GM18507 (cell line): ENCODE measurements at places on chromosomes 11 and 22.

- DNase-seq = no peak
These were observed 1408.4 kb upstream of the TENM4 start for GRCh38 chr11:80849253-80849652.

- no peak for DNase-seq
These were observed at the start of gene RASD2 for GRCh38 chr22:35540595-35541253. Gene RASD2 (plus strand): TSS chr22:35540831. CDS start chr22:35546810, 5,979 bp downstream.

DNA sequence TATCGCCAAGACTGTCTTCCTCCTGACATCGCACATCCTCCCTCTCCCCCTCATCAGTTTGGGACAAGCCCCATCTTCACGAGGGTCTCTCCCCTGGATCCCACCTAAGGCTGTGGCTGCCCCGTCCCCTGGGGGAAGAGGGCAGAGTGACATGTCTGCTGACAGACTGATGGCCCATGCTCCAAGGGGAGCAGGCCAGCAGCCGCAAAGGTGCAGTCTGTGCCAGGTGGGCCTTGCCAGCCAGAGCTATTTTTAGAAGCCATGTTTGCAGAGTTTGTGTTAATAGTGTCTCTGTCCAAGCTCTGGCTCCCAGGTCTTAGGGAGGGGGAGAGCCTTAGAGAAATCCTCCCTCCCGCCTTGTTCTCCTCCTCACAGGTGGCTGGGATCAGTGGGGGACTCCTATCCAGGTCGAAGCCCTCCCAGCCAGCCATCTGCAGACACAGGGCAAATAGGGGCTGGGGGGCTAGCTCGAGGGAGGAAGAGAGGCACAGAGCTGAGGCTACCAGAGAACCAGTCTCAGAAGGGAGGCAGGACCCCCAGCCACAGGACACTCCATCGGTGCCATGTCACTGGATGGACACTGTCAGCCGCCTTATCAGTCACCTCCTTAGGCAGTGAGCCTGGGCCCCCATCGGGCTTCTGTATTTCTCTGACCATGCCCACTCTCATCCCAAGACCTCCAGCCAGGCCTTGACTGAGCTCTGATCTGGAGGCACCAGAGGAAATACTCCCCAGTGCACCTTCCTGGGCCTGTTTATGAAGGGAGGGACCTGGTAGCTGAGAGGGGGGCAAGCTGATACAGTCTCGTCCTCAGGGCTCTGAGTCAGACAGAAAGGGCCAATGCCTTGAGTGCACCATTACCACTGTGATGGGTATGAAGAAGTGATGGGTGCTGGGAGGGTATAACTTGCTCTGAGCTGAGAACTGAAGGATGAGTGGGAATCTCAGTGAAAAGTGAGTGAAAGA lies 49.3 kb downstream of the CHRDL2 start:
- no peak for DNase-seq

DNA sequence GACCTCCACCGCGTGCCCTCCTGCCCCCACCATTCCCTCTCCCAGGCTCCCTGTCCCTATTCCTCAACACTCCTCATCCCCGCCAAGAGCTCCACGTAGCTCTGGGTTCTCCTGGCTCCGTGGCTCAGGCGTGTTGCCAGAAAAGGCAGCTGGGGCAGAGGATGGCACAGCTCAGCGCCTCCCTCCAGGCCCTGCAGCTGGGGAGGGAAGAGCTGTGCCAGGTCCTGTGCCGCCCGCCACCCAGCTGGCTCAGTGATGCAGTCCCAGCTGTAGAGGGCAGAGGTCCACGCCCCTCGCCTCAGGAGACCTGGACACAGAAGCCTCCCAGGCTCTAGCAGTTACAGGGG lies 4.2 kb downstream of the ARHGAP1 start:
- DNase-seq = no peak

DNA sequence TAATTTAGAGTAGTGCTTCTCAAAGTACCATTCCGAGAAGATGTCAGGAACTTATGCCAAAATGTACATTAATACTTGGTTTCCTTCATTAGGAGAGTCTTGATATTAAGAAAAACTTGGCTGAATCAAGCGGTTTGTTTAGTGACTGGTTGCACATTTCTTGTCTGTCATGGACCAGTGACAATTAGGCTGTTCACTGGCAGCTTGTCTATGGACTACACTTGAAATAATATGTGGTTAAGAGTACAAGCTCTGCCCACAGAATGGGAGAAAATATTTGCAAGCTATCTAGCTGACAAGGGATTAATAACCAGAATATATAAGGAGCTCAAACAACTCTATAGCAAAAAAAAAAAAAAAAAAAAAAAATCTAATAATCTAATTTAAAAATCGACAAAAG lies 24.6 kb downstream of the COA4 start:
- DNase-seq = no peak

GRCh38 chr22:41481131-41481830 lies 12.4 kb downstream of the ACO2 start:
- no peak for DNase-seq

- no peak for DNase-seq
These were observed 22.8 kb downstream of the PICALM start for GRCh38 chr11:86046116-86046515.

DNA sequence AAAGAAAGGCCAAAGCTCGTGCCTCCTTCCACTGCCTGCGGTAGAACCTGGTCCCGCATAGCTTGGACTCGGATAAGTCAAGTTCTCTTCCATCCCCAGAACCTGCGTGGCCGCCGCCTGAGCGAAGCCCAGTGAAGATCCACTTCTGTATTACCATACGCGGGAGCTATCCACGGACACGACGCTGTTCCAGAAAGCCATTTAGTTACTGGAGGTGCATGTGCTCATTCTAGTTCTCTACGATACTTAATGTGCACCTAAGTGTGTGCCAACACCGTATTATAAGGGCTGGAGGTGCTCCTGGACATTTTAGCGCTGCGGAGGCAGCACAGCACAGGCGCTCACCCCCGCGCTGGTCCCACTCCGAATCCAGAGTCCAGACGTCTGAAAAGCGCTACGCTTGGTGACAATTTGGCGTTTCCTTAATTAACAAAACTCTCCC lies 1.4 kb downstream of the WT1 start:
- no peak for DNase-seq

DNA sequence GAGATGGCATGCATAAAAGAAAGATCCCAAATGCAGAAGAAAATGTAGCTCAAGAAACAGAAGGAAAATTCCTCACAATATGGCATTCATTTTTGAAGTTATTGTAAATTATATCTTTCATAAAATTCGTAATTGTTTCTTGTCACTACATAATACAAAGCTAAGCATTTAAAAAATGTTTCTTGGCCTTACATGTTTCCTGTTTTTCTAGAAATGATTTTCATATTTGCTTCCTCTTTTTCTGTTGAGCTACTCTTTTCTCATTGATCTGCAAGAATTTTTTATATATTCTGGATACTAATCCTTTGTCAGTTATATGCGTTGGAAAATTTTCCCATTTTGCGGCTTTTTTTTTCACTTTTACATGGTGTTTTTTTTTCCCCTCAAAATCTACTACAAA lies 48.0 kb downstream of the ENTHD1 start:
- no peak for DNase-seq

GRCh38 chr22:43236411-43237166 lies 49.7 kb upstream of the TTLL12 start:
- DNase-seq = no peak

DNA sequence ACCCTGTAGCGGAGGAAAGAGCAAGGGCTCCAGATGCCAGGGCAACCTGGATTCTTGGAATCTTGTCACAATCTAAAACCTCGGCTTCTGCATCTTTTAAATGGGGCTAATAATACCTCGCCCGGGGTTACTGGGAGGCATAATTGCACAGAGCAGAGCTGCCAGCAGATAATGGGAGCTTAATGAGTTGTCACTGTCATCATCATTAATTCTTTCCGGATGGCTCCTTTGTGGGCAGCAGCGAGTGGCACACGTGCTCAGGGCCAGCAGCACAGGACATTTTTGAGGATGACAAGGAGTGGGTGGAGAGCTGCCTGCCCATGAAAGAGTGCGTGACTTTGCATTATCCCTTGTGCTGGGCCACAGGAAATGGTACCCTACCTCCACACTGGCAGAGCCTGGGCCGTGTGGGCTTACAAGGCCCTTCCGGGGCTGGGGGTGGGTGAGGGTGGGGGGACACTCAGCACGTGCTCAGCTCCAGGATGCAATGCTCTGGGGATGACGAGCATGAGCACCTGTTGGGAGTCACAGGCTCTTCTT lies 5.7 kb downstream of the PDGFB start:
- DNase-seq = no peak

- no peak for DNase-seq
These were observed 15.9 kb upstream of the LRRC32 start for GRCh38 chr11:76686261-76687079.

GRCh38 chr11:10538924-10539323 lies 2.1 kb downstream of the RNF141 start:
- DNase-seq = no peak

- no peak for DNase-seq
These were observed 15.1 kb downstream of the TBC1D22A start for GRCh38 chr22:46777609-46777970.

DNA sequence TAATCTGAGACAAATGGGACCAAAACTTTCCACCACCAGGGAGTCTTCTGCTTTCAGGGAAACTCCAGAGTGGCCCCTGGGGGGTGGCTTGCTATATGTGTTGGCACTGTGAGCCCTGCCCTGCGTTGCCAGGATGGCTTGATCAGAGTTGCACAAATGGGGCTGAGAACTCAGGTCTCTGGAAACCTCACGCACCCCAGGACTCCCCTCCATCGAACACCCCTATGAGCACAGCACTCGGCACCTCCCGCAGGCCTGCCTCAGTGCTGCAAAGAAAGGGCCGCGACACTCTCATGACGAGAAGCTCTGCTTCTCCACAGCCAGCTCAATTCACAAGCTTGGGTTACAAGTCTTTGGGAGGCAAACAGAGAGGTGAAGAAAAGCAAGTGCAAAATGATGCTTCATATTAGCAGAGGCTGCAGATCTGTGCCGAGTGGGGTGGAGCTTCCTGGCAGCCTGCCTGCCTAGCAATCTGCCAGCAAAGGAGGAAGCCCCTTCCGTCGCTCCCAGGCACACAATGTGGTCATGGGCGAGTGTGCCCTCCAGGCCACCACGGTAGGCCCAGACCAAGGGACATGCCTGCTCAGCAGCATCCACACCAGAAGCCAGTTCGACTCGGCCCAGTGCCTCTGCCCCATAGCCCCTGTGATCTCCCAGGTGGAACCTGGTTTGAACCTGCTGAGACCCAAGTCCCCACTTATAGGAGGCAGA lies 55.7 kb downstream of the MYH9 start:
- no peak for DNase-seq

DNA sequence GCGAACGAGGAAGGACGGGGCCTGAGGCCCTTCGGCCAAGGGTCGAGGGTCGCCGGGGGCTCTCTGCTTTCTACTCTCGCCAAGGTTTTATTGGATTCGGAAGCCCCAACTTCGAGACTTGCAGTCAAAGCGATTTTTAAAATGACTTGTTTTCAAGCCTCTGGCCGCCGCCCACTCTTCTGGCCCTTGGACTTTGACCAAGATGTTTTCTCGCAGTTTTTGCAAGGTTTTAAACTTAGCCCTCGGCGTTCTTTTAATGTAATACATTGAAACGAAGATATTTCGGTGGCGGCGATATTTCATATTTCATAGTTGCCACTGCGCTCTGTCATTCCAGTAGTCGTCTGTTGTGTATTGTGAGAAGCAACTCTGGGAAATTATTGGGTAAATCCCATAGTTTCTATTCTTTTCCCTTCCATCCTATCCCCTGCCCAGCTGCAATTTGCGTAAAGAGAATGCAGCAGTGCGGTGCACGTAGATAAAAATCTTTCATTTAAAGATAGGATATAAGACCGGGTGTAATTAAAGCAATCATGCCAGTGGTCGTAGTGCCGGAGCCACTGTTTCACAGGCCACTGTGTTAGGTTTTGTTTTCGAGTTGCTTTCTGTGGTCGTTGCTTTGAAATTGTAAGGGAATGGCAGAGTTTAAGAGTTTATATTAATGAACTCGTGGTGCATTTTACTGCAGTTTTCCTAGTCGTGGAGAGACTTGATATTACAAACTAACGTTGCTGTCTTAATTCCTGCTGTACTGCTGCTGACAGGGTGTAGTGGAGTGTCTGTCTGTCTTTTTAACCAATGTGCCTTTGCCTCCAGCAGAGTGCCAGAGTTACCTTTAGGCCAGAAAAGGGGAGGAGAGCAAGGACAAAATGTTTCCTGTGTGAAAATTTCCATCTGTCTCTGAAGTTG lies 702 bp downstream of the BIRC2 start:
- DNase-seq = no peak

- DNase-seq = no peak
These were observed 19.1 kb upstream of the RCN1 start for GRCh38 chr11:32071811-32072210.

DNA sequence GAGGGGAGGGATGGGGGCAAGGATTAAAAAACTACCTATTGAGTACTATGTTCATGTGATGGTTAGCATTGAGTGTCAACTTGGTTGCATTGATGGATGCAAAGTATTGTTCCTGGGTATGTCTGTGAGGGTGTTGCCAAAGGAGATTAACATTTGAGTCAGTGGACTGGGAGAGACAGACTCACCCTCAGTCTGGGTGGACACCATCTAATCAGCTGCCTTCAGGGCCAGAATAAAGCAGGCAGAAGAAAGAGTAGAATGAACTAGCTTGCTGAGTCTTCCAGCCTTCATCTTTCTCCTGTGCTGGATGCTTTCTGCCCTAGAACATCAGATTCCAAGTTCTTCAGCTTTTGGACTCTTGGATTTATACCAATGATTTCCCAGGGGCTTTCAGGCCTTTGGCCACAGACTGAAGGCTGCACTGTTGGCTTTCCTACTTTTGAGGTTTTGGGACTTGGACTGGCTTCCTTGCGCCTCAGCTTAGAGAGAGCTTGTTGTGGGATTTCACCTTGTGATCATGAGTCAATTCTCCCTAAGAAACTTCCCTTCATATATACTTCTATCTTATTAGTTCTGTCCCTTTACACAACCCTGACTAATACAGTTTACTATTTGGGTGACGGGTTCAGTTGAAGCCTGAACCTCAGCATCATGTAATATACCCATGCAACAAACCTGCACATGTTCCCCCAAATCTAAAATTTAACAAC lies 70.2 kb downstream of the MTNR1B start:
- DNase-seq = no peak

GRCh38 chr11:76656571-76657081 lies 13.9 kb downstream of the LRRC32 start:
- no peak for DNase-seq

DNA sequence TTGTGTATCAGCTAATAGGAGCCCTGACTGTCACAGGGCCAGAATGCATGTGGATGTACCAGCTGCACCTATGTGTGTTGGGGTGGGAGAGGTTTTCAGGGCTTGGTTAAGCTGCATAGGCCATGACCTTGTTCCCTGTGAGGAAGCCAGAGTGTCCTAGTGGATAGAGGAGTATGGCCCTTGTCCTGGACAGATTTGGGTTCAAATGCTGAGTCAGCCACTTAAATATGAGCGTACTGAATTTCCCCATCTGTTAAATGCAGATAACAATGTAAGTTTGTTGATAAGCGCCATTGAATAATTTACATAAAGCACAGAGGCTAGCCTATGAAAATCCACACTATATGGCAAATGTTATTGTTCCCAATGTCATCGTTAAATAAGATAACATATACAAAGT lies 74.4 kb downstream of the PANX1 start:
- DNase-seq = no peak

GRCh38 chr22:43101306-43101705 lies 9.2 kb upstream of the BIK start:
- no peak for DNase-seq

DNA sequence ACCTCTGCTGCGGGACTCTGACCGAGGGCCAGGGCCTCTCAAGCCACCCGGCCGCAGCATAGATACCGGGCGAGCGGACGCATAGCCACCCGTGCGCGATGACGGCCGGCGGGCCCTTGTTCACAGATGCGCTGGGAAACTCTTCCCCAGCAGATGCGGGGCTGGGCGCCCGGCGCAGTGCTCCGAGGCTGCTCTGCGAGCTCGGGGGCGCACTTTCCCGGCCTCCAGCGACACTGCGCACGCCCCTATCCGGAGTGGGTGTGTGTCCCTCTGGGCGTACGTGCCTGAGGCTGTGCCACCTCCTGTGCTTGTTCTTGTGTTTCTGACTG lies 104.7 kb upstream of the E2F8 start:
- DNase-seq = no peak
